Activated naive CD4-positive, alpha-beta T cell treated with anti-CD3 and anti-CD28 coated beads, Interleukin-2, amount 50 U/mL, for 72 hours (primary cell): ENCODE measurements at places on chromosomes 13 and 19. TPM values are rescaled to one million over a fixed set of nuclear protein-coding genes. Genes with fewer than 3 reads are reported as not detected.

GRCh38 chr13:51071493-51071892 is 39.6 kb downstream of the C13orf42 start:
- DNase-seq: no peak

GRCh38 chr13:111629926-111630325 is 309.5 kb downstream of the TEX29 start:
- no peak for DNase-seq

GRCh38 chr19:42547929-42548328 is 19.6 kb upstream of the CEACAM1 start:
- DNase-seq: no peak

GRCh38 chr13:51584731-51585672 is 740 bp downstream of the WDFY2 start:
- no peak for DNase-seq

DNA sequence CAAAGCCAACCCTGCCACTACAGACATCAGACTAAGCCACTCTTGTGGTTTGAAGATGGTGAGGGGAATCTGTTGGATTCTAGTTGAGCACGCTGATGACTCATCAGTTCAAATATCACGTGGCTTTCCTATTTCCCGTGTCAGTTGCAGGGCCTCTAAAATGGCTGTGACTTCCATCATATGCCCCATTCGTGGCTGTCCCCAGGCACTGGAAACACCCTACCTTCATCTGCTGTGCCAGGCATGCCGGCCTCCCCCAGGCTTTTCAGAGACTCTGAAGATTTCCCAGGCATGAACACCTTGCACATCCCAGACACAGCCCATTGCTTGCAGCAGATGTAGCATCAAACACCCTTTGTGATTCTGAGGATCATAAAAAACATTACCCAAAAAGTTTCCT is 659.9 kb downstream of the UQCRFS1 start:
- no peak for DNase-seq

GRCh38 chr13:41970022-41970421 is 9.1 kb upstream of the VWA8 start:
- no peak for DNase-seq

DNA sequence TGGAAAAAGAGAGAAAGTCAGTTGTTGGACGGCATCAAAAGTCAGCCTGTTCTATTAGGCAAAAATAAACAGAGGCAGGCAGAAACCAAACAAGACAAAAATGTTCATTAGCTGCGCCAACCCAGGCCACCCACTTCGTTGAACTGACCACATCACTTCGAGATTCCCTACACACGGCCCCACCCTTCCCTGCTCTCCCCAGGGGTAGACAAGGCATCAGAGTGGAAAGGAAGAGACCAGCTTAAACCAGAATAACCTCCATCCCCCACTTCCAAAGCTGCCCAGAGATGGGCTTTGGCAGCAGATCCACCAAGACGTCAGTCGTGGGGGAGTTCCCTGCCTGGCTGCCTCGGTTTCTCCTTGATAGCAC is 204.6 kb upstream of the TSHZ3 start:
- DNase-seq: no peak

GRCh38 chr13:99074693-99075092 is 96.8 kb upstream of the DOCK9 start:
- no peak for DNase-seq

GRCh38 chr19:53875602-53876325 is 6.2 kb upstream of the PRKCG start:
- DNase-seq: no peak

GRCh38 chr19:51681286-51681941 is 11.7 kb upstream of the SPACA6 start:
- DNase-seq: no peak

GRCh38 chr19:13016628-13017305 is 21.5 kb downstream of the NFIX start:
- DNase-seq: no peak

DNA sequence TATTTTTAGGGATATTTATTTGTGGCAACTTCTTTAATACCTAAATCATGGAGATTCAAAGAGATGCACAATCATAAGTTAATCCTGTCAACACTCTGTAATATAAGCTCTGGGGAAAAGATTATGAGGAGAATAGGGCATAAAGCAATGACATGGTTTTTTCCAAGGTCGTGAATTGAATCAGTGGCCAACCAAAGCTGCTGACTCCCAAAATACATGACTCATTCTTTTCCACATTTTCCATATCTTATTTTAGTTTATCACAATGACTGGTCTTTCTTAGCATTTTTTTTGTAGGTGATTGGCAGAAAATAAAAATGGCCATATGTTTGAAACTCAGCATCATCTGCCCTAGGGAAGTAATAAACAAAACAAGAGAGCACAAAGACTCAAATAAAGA is 28.5 kb upstream of the RBM26 start:
- DNase-seq: no peak

DNA sequence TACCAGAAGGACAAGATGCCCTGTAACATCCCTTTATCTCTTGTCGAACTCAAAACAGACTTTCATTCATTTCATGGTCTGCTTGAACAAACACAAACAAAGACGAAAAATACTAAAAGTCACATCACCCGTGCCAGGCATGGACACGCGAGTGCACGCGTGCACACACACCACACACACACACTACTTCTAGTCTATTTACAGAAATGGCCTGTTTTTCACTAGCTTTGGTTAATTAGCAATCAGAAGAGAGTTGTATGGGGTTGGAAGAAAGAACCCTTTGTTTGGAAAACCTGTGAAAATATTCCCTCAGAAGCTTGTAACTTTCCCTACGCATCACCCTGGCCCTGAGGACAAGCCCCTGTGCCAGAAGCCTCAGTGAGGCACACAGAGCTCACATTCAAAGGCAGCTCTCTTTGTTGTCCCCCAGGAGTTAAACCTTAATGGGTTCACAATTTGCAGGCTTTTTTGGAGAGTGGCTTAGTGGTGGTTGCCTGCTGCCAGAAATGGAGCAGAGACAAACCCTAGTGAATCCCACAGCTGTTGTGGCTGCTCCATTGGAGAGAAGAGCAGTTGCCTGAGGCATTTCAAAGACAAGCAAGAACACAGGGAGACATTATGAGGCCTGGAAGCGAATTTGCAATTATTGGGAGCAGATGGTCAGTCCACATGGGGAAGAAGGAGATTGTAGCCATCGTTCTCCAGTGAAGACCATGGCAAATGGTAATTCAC is 55.9 kb downstream of the STARD13 start:
- DNase-seq: no peak

DNA sequence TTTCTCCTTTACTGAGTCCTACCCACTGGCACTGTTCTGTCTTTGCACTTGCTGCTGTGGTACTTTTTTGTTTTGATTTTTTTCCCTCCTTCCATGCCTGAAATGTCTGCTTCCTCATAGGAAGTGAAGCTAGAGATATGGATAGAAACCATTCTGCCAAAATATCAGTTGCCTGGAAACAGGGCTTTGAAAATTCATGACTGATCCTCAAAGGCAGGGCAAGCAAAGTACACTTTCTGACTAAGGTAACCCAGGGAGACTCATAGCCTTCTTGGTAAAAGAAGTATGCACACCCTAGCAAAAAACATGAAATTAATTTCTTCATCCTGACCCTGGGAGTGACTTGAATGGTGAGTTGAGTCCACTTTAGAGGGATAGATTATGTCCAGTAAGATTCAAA is 329.8 kb downstream of the MYO16 start:
- DNase-seq: no peak

DNA sequence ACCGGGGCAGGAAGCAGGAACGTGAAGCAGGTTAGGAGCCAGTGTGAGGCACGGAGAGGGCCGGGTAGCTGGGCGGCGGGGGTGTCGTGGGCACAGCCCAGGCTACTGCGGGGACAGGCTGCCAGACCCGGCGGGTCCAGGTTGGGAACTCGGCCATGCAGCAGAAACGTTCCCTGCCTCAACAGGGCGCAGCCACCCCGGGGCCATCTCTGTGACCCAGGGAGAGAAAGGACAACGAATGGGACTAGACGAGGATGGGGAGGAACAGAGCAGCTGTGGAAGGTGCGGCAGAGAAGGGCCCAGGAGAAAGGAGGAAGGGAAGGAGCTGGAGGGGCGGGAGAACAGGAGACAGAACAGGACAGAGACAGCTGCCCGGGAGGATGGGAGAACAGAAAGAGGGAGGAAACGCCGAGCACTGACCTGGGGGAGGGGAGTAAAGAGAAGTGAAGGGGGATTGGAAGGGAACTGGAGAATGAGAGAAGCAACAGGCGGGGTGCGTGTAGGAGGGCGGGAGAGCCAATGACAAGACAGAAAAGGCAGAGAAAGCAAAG is 12.9 kb upstream of the GARIN5A start:
- no peak for DNase-seq

DNA sequence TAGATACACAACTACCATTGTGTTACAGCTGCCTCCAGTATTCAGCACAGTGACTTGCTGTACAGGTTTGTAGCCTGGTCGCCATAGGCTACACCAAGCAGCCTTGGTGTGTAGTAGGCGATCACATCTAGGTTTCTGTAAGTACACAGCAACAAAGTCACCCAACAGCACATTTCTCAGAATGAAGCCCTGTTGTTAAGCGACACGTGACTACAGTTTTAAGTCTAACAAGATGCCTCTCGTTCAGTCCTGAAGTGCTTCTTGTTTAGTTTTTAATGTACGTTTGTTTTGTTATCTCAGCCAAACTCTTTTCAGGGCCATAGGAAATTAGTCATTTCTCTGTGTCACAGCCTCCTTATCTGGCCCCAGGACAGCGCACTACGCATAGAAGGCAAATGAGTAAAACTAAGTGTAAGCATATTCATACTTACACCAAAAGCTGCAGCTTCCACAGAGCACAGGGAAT is 50.0 kb upstream of the GPR183 start:
- DNase-seq: peak; percentile 60

GRCh38 chr19:7272856-7273578 is 21.2 kb downstream of the INSR start:
- no peak for DNase-seq

DNA sequence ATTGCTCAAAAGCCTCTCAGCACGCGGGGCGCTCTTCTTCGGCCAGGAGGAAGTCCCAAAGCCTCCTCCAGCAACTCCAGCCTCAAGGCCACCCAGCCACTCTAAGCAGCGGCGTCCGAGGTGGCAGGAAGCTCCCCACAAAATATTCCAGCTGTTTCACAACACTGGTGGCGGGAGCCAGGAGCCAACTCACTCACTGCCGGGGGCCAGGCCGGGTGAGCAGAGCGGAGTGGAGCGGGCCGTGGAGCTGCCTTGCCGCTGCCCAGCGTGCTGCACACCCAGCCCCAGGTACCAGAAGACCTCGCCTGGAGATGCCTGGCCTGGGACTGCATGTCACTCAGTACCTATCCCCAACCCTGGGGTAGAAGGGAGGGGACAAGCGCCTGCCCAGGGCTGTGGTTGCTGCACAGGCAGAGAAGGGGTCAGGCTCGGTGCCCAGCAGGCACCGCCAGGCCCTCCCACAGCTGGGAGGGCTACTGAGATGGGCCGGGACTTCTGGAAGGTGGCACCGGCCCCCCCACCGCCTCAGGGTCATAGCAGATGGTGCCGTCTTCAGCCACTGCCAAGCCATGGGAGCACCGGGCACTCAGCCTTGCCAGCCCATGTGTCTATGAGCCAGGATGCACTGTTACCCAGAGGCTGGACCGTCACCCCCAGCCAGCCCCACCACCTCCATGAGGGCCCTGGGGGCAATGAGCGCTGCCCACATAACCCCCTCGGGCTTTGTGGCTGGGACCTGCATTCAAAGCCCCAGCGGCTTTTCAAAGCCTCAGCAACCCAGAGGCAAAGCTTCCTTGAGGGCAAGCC is 59.2 kb downstream of the MLLT1 start:
- no peak for DNase-seq

DNA sequence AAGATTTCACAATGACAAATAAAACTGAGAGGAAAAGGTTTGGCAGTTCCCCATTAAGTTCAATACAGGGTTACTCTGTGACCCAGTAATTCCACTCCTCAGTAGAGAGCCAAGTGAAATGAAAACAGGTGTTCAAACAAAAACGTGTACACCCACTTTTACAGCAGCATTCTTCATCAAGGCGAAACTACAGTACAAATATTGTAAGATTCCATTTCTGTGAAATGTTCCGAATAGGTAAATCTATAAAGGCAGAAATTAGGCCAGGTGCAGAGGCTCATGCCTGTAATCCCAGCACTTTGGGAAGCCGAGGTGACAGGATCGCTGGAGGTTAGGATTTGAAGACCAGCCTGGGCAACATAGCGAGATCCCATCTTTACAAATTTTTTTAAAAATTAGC is 8.9 kb upstream of the GDF15 start:
- no peak for DNase-seq

- DNase-seq: peak; percentile 4
These were observed 546.6 kb downstream of the DACH1 start for GRCh38 chr13:71320452-71320851.

DNA sequence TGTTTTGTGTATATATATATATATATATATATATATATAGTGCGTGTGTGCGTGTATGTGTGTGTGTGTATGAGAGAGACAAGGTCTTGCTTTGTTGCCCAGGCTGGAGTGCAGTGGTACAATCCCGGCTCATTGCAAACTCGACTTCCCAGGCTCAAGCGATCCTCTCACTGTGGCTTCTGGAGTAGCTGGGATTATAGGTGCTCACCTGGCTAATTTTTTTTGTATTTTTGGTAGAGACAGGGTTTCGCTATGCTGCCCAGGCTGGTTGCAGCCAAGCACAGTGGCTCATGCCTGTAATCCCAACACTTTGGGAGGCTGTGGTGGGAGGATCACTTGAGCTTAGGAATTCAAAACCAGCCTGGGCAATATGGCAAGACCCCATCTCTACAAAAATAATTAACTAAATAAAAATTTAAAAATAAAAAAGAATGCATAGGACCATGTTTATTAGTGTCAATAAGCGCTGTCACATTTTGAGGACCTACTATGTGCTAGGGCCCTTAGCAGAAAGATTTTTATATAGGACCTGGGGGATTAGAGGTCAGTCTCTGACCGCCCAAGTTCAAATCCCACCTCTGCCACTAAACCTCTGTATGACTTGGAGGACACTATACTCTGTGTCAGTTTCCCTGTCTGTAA is 1.8 kb downstream of the PVR start:
- no peak for DNase-seq

GRCh38 chr19:718991-719512 is 10.3 kb downstream of the PALM start:
- DNase-seq: no peak

DNA sequence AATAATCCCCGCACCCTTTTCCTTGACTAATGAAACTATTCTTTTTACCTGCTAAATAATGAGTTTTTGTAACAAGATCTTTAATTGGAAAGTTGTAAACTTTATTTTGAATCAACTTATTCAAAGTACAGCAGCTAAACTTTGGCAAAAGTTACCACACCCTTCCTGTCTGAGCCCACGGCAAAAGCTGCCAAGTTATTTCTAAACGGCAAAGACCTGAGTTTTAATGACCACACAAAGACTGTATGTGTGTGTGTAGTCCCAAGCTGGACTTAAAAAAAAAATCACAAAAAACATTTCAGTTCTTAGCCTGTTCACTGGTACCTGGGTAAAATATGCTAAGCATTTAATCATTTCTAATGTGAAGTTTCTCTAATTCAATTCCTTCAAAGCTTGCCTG is 60.7 kb downstream of the ZAR1L start:
- DNase-seq: no peak

Gene GPR4
- total RNA-seq: not detected

Gene SMIM44
- total RNA-seq: not detected

Gene RDH8
- total RNA-seq: not detected

Gene SHISA2
- total RNA-seq: 0.58 TPM

Gene GPR12
- total RNA-seq: not detected

Gene GPR183
- 55.0 TPM for total RNA-seq

Gene ZIC5
- total RNA-seq: not detected

Gene GPI
- total RNA-seq: 359 TPM

Gene RUBCNL
- 1.2 TPM for total RNA-seq

Gene TMIGD2
- total RNA-seq: 45.2 TPM

Gene EDNRB
- total RNA-seq: not detected

Gene CYP4F2
- total RNA-seq: not detected

Gene PVR
- total RNA-seq: 18.2 TPM

Gene CTXN1
- 0.78 TPM for total RNA-seq
